ENCODE measurements at places on chromosomes 6 and 20.

DNA sequence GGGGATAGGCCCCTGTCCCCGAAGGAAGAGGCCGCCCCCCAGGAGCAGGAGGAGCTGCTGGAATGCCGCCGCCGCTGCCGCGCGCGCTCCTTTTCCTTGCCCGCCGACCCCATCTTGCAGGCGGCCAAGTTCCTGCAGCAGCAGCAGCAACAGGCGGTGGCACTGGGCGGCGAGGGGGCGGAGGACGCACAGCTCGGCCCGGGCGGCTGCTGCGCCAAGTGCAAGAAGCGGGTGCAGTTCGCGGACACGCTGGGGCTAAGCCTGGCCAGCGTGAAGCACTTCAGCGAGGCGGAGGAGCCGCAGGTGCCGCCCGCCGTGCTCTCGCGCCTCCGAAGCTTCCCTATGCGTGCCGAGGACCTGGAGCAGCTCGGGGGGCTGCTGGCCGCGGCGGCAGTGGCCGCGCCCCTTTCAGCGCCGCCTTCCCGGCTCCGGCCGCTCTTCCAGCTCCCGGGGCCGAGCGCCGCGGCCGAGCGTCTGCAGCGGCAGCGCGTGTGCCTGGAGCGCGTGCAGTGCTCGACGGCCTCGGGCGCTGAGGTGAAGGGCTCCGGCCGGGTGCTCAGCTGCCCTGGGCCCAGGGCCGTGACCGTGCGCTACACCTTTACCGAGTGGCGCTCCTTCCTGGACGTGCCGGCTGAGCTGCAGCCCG lies 630 bp downstream of the PPP1R3G start:
- DNase-seq, result no peak

DNA sequence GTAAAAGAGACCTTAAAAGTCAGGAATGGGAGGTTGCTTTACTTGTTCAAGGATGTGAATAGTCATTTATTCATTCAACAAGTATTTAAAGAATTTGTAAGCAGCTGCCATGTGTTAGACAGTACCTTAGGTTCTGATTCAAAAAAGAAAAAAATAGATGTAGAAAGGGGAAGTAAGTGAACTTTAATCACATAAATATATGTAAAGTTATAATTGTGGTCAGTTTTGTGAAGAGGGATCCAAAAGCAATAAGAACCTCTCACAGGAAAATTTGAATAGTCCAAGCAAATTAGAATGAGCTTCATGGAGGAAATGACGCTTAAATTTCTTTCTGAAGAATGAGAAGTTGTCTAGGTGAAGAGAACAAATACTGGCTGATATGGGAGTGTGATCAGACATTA lies 596.1 kb upstream of the CITED2 start:
- DNase-seq, result no peak

- DNase-seq, result no peak
Measured at GRCh38 chr6:90072501-90072900, 178.2 kb downstream of the GJA10 start.

DNA sequence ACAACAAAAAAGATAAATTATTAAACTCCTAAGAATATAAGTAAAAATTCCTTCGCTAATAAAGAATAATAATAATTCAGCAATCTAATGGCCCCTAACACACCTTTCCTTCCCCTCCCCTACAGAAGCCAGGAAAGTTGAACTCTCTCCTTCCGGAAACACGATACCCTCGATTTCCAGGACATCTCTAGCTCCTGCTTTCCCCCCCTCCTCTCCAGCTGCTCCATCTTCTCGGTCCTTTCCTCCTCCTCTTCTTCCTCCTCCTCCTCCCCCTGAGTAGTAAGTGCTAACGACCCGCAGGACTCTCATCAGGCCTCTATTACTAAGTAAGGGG lies 603 bp downstream of the TASP1 start:
- DNase-seq, result no peak

- DNase-seq, result no peak
Measured at GRCh38 chr6:150915880-150916265, 50.4 kb downstream of the MTHFD1L start.

GRCh38 chr20:35479798-35480197 lies 24.4 kb downstream of the CEP250 start:
- DNase-seq, result no peak

GRCh38 chr6:106417572-106418147 lies 57.1 kb downstream of the CRYBG1 start:
- DNase-seq, result no peak

- DNase-seq, result no peak
Measured at GRCh38 chr6:17035257-17036064, 66.4 kb upstream of the STMND1 start.

DNA sequence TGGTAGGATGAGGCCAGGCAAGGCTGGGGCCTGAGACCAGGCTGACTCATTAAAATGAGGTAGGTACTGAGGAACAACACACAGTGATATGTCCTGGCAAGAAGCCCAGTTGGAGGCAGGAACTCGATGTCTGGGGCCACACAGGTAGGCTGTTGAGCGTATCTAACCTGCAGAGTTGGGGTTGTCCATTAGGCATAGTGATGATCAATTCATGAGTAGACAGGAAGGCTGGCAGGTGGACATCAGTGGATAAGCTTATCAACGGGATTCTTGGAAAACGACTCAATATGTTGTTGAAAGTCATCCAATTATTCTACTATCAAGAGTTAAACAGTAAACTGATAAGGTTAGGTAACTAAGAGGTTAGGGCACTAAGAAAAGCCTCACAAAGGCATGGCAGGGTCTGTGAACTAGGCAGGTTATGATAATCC lies 193.2 kb upstream of the COL21A1 start:
- no peak for DNase-seq

All from activated CD4-positive, CD25-positive, alpha-beta regulatory T cell treated with anti-CD3 and anti-CD28 coated beads, Interleukin-2, amount 50 U/mL, for 72 hours (primary cell).